AG09319 (cell line): ENCODE measurements at places on chromosomes 16 and 17.
A peak's percentile ranks its signal among the peaks of the same experiment; 100 is the strongest.

- DNase-seq: peak; percentile 19
Observed at GRCh38 chr17:20010099-20010863, 1.1 kb downstream of the SPECC1 start.

GRCh38 chr17:62617894-62618472 lies 9.5 kb upstream of the MRC2 start:
- no peak for DNase-seq

- DNase-seq: no peak
Observed at GRCh38 chr16:55062442-55062841, 131.8 kb downstream of the IRX5 start.

DNA sequence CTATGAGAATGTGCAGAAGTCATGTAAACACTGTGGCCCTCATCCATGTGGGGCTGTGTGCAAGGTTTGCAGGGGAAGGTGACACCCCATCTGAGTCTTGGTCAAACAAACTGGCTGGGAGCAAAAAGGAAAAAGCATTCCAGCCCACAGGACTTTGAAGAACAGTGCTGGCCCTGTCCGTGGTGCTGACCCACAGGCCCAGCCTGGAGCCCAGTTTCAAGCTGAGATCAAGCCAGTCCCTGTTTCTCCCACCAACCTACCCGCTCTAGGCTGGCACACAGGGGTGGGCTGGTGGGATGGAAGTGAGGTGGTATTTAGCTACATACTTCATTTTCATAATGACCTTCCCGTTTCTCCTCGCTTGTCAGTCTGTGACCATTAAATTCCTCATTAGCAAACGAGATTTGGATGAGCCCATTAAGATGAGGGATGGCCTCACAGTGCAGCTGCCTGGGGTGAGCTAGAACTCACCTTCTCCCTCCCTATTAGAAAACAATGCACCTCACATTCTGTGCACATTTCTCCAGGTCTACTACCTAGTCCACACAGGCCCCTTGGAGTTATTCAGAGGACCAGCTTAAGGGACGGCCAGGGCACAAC lies 12.6 kb upstream of the RPL38 start:
- no peak for DNase-seq

- DNase-seq: peak; percentile 78
Observed at GRCh38 chr17:50547035-50547735, at the start of gene SPATA20. Gene SPATA20 (plus strand): TSS chr17:50547174. CDS start chr17:50547209, 35 bp downstream.

DNA sequence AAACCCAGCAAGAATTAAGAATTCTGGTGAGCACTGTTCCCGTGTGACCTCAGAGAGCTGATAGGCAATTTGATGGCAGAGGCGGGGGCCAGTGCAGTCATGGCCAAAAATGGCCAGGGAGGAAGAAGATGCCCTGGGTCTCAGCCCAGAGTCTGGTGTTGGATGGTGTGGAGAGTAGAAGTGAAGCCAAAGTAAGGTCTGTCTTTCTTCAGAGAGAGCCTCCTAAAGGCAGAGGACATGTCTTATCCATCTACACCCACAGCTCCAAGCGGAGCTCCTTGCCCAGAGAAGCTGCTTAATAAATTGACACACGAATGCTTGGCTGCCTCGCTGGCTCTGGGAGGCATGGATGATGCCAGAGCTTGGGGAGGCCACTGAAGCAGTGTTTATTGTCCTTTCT lies 19.7 kb upstream of the ZNF652 start:
- no peak for DNase-seq

DNA sequence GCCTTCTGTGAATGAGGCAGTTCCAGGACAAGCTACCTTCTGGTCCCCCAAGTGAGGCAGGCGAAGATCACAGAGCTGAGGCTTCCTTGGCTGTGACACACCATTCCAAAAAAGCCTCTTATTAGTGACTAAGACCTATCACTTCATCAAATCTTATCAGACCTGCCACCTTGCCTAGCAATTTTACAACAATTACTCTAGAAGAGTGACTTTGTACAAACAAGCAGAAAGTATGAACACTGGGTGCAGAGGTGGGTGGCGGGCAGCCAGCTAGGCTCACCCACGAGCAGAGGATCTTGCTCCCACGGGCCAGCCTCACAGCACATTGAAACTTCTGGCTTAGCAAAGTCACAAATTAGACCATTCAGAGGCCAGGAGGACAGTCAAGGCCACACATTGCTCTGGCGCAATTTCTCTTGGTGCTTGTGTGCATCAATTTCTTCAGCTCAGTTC lies 2.2 kb upstream of the ICAM2 start:
- DNase-seq: no peak
